ENCODE measurements at places on chromosomes 12 and 14.

GRCh38 chr12:47120736-47121135 is 41.0 kb upstream of the AMIGO2 start:
- no peak for DNase-seq

DNA sequence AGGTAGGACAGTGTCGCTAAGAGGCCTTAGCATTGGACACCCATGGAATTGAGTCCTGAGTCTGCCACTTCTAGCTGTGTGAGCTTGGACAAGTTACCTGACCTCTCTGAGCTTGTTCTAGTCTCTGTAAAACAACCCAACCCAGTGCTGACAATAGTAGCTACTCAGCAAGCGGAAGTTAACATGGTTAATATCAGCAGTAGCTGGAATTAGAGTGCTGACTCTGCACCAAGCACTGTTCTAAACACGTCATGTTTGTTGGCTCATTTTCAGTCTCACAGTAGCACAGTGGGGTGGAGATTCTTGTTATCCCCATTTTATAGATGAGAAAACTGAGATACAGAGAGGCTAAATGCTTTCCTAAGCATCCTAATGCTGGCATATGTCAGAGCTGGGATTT is 47.5 kb upstream of the RIN3 start:
- DNase-seq: no peak

DNA sequence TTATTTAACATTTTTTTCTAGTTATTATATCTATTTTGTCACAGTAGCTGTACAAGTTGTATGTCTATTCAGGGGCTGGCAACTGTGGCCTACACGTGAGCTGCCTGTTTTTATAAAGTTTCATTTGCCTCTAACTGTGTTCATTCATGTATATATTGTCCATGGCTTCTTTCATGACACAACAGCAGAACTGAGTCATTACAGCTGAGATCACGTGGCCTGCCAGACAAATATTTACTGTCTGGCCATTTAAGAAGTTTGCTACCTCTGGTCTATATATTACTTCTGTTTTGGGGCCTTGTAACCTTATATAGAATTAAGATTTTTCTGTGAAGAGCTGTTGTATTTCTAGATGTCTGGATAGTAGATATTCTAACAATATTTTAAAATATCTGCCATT is 37.9 kb downstream of the KIAA0586 start:
- DNase-seq: no peak

- no peak for DNase-seq
Measured at GRCh38 chr12:67275380-67275913, 6.3 kb downstream of the CAND1 start.

DNA sequence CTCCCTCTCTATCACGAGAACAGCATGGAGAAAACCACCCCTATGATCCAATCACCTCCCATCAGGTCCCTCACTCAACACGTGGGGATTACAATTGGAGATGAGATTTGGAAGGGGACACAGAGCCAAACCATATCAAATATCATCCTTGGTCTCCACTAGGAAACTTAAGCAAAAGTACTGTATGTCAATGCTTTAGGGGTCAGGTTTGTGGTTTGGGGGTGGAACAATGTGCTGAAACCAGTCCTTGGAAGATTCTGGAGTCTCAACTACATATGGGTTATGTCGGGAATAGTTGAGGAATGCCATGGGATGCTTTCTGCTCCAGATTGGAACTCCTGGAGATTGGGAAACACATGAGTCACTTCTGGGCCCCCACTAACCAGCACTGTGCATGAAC is 48.3 kb upstream of the CCDC63 start:
- DNase-seq: no peak

GRCh38 chr14:61911574-61911973 is 149.4 kb downstream of the SNAPC1 start:
- no peak for DNase-seq

- no peak for DNase-seq
Measured at GRCh38 chr12:87827638-87828264, 201.4 kb downstream of the C12orf50 start.

GRCh38 chr12:79019672-79020071 is 155.1 kb downstream of the SYT1 start:
- no peak for DNase-seq

DNA sequence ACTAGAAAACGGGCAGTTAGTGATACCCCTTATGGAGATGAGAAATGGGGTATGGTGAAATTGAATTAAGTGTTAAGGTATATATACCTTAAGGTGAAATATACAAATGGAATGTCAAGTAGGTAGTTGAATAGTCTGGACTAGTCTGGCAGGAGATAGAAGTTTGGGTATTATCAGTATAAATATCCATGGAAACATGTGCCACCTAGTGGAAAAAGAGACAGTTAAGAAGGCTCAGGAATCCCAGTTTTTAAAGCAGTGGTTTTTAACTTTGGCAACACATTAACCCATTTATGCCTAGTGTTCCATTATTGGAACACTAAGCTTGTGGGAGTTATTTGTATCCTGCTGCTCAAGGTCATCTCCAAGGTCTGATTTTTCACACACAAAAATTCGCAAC is 38.6 kb upstream of the TPH2 start:
- DNase-seq: peak; percentile 4

DNA sequence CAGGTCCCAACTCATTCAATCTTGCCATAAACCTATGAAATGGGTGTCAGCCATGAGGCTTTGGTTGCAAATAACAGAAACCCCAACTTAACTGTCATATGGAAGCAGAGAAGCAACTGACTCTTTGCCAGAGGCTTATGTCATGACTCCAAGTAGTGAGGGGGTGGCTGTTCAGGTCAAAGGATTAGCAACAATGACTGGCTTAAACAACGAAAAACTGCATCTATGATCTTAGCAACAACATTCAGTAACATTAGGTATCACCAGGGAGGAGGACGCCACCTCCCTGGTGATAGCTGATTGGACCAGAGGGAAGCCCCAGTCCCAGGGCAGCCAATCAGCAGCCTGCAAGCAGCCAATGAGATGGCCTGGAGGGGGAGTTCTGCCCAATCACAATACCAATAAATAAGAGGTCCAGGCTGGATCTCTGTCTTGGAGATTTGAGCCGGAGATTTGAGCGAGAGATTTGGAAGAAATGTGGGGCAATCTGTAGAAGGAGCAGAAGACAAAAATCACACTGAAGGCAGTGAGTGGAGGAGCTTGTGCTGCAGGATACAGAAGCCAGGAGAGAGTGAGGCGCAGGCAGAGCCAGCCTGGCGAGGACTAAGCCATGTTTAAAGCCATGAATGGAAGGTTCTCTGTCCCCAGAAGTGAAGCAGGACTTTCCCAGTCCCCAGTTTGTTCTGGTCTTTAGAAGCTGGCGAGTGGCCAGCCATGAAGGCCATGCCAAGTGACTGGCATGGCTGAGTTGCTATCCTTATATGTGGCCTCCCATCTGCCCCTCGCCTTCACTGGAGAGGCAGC is 93.3 kb downstream of the CALM1 start:
- DNase-seq: no peak
